Activated gamma-delta T cell treated with Interleukin-2 at 50 U/mL for 16 hours (primary cell): ENCODE measurements at places on chromosomes 2 and 18.

DNA sequence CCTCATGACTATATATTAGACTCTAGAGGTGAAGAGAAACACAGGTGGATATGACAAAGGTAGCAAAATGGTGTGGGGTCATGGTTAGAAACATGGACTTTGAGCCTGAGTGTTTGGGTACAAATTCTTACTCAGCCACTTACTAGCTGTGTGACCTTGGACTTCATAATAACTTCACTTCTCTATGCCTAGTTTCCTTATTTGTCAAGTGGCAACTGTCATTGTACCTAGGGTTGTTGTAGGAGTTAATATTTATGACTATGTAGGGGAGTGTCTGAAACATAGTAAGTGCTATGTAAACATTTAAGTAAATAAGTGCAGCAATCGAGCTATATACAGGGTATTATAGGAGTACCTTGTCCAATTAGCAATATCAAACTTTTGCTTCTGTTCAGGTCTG is 49.7 kb upstream of the RAPH1 start:
- DNase-seq: no peak

DNA sequence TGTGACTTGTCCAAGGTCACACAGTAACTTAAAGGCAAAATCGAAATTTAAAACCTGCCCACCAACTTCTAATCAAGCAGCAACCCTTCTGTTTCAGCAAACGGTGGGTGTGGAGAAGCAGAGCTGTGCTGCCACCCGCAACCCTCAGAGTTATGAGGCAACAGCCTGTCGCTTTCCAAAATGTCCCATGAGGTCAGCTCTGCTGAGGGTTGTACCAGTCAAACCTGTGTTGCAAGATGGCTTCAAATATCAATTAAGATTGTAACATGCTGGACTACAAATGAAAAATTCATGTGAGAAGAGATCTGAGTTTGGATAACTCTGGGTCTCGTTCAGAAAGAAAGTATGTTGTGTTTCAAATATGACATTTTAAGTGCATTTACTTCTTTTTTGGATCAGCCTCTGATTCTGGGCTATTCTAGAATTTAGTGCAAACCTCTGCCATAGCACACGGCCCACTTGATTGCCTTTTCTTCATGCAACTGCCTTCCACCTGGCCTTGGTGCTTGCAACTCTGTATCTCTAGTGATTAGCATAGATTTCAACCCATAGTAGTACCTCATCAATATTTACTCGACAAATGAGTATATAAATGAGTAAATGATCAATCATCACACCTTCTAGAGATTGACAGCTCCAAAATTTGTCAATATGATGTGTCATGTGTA is 69.3 kb downstream of the TIMM21 start:
- no peak for DNase-seq

DNA sequence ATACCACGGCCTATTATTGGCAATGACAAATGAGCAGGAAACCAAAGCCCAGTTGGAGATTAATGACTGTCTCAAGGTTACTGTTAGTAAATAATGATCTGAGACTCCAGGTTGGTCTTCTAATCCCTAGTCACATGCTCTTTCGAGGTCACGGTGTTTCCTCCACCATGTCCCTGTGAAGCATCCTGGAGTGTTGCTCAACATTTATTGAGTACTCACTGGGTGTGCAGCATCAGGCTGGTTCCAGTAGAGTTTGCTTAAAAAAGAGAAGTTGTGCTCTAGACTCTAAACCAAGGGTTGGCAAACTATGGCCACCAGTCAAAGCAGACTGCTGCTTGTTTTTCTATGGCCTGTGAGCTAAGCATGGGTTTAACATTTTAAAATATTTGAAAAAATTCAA is 263.8 kb upstream of the ATP5MC3 start:
- no peak for DNase-seq

DNA sequence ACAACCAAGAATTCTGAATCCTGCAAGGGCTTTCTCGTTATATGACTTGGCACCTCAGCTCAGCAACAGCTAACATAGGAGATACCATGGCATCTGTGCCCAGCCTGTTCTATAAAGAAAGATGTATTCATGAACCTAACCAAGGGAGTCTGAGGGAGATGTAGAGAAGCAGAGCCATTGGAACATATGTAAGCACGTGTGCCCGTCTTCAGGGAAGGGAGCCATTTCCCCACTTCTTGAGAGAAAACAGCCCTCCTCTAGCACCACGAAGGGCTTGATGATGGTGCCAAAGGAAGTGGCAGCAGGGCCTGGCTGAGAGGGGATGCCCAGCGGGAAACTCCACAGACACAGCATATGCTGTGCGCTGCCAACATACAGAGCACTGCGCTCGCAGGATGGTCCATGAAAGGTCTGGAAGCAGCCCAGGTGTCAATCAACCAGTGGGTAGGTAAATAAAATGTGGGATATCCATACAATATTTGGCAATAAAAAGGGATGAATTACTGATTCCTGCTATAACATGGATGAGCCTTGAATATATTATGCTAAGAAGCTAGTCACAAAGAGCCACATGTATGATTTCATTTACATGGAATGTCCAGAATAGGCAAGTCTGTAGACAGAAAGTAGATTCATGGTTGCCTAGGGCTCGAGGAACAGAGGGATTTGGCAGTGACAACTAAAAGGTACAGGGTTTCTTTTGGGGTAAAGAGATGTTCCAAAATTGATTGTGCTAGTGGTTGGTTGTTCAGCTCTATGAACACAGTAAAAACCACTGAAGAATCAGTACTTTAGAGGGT is 16.1 kb downstream of the TMEM247 start:
- DNase-seq: no peak

GRCh38 chr2:166494140-166494624 is at the start of gene SCN7A:
TSS of gene SCN7A (minus strand) at chr2:166494249. CDS start at chr2:166477696, 16,553 bp downstream.
- DNase-seq: no peak
